ENCODE measurements at places on chromosomes 6 and 20.

DNA sequence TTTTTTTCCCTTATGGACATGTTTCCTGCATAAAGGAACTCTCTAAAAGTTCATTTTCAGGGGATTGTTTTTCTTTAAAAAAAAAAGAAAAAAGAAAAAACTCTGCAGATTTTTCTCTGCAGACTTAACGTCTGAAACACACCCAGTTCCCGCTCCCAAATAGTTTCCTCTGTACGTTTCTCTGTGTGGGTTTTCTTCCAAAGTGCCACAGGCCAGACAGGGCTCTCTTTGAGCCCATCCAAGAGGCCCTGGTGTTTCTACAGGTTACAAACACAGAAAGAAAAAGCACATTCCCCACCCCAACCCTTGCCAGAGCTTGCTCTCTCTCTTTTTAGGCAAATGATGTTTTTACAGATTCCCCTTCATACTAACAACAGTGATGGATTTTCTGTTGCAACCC is 258.6 kb downstream of the FNDC1 start:
- DNase-seq = no peak

DNA sequence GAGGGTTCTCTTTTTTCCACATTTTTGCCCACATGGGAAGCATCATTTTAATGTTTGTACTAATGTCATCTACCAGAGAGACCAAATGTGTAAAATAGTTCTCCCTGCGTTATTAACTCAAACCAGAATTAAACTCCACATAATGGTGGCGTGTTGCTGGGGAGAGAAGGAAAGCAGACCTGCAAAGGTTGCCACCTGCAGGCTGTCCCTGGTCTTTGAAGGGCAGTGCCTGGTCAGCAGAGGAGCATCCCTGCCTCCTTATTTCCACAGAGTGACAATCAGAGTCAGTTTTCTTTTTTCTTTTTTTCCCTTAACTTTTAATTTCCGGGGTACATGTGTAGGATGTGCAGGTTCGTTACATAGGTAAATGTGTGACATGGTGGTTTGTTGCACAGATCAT is 214.5 kb downstream of the TBX18 start:
- no peak for DNase-seq

GRCh38 chr6:98828211-98828788 is 6.1 kb upstream of the POU3F2 start:
- no peak for DNase-seq

DNA sequence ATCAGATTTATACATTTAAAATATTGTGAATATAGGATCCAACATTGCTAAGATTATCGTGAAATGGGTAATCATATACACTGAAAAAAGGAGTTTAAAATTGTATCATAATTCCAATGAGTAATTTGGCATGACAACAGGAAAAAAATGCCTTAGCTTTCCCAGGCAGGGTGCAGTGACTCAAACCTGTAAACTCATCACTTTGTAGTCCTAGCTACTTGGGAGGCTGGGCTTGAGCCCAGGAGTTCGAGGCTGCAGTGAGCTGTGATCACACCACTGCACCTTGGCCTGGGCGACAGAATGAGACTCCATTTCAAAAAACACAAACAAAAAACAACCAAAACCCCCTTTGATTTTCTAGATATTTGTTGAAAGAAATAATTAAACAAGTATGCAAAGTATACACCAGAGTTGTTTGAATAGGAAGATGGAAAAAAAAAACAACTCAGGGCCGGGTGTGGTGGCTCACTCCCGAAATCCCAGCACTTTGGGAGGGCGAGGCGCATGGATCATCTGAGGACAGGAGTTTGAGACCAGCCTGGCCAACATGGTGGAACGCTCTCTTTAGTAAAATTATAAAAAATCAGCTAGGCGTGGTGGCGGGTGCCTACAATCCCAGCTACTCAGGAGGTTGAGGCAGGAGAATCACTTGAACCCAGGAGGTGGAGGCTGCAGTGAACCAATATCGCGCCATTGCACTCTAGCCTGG is 98.7 kb downstream of the TRERF1 start:
- DNase-seq = no peak

DNA sequence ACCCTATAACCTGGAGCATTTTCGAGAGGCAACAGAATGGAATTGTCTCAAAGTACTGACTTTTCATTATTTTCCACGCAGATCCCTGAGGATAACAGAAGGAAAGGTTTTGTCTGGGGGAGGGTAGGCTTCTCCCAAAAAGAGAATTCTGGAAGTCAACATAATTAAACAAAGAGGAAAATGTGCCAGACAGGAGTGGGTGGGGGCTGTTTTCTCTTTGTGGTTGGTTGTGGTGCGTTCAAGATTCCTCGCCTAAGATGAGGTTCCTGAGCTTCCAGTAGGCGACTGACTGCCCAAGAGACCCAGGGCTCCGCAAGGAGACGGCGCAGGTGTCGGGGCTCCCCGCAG is 70.4 kb downstream of the SOX4 start:
- no peak for DNase-seq

GRCh38 chr20:58892141-58892931 is 39.8 kb downstream of the GNAS start:
- peak; percentile 78 for DNase-seq

DNA sequence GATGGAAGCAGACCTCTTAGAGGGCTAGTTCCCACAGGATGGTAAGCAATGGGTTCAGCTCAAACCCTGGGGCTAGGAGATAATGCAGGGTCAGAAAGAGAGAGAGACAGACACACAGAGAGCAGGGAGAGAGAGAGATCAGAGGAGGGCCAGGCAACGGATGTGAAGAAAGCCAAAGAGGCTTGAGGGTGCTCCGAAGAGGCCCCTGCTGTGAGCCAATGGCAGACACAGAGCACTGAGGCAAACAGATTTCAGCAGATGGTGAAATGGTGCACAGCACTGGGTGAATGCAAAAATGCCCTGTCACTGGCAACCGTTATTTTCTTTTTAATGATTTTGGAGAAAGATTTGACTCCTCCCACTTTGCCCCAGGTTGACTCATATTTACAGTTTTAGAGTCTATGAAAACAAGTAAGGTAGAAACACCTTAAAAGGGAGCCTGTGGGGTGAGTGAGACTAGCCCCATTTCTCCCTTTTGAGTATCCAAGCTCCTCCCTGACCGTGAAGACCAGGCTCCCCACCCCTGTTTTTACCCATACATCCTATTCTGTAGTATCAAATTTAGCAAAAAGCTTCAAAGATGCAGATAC is 840 bp downstream of the DEFB132 start:
- no peak for DNase-seq

DNA sequence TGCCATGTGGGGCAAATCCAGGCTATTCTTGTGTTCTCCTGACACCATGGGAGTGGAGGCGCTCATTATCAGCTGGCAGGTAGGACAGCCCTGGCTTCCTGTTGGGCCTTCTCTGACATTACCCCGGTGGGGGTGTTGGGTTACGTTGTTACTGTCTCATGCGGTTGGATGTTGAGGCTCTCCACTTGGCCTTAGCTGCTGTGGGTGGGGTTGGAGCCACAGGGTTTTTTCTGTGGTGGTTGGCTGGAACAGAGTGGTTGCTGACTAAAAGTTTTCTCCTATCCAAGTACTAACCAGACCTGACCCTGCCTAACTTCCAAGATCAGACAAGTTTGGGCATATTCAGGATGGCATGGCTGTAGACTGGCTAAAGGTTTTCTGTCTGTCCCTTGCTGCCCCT is 20.2 kb downstream of the RIPK1 start:
- DNase-seq = no peak

GRCh38 chr6:12258591-12259075 is 31.5 kb upstream of the EDN1 start:
- DNase-seq = no peak

DNA sequence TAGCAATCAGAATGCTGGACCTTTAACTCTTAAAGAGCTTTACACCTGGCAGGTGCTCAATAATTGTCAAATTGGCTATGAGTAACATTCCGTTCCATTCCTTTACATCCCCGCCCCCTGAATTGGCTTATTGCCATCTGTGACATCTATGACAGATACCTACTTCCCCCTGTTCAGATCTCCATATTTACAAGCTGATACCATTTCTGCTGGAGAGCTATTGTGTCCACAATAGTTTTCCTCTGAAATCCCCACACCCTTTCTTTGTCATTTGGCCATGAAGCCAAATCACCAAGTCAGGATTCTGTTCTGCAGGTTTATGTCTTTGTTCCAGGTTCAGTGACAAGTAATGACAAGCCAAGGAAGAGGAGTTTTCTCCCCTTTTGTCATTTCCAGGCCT is 3.2 kb downstream of the CDH26 start:
- DNase-seq = no peak

DNA sequence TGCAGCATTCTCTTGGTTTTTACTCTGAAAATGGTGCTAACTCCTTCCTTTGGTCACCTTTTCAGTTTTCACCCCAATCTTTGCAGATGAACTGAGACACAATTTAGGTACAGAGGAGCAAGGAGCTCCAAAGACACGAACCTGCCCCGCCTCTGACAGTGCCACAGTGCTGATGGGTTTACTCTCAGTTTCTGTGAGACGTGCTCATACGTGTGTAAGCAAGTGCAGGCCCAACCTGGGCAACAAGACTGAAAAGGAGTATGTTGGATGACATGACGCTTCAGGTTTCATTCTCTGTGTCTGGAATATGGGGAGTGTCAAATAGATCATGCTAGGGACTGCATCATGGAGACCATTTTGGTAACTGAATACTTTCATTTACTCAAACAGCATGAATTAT is 334.3 kb upstream of the QKI start:
- no peak for DNase-seq
